ENCODE measurements at places on chromosomes 11 and 22.

GRCh38 chr22:45427114-45427513 lies 13.6 kb downstream of the RIBC2 start:
- DNase-seq = no peak

GRCh38 chr11:10492084-10492483 lies 37.0 kb downstream of the AMPD3 start:
- DNase-seq = no peak

DNA sequence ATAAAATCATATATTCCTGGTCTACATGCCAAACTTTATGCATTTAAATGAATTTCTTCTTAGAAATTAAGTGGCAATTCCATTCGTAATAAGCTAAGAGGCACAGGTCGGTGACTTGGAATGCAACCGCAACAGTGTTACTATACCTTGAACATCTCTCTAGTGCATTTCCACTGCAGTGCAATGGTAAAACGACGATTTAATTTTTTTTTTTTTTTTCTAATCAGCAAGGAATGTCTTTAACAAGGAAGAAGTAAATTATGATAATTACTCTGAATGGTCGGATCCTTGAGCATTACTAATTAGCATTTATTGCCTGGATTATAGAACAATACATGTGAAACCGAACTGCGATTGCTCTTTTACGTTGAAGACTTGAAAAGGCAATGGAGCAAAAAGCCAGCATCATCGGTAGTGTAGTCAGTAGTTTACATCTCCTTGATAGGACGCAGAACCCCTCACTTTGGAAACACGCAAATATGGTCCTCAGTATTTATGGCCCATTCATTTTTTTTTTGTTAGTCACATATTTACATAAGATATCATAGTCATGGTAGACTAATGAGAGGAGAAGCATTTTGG lies 20.2 kb downstream of the BLID start:
- no peak for DNase-seq

DNA sequence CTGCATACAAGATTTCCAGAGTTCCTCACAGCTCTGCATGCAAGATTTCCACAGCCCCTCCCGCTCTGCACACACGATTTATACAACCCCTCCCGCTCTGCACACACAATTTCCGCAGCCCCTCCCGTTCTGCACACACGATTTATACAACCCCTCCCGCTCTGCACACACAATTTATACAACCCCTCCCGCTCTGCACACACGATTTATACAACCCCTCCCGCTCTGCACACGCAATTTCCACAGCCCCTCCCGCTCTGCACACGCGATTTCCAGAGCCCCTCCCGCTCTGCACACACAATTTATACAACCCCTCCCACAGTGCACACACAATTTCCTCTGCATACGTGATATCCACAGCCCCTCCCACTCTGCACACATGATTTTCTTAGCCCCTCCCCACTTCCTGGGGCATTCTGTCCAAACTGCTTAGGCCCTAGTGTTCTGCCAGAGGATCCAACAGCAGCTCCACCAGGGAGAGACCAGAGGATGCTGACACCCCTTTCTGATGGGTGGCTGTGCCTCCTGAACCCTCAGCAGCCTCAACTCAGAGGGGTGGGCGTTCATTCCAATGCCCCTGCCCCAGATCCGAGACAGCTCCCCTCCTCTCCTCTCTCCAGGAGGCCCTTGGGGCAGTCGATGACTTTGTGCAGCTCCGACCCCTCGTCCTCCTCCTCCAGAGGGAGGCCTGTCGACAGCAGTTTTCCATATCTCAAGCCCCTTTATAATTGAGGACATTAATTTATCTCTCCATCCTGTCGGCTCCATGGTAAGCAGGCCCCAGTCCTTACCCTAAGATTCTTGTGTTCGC lies 671.7 kb downstream of the BRD1 start:
- no peak for DNase-seq

DNA sequence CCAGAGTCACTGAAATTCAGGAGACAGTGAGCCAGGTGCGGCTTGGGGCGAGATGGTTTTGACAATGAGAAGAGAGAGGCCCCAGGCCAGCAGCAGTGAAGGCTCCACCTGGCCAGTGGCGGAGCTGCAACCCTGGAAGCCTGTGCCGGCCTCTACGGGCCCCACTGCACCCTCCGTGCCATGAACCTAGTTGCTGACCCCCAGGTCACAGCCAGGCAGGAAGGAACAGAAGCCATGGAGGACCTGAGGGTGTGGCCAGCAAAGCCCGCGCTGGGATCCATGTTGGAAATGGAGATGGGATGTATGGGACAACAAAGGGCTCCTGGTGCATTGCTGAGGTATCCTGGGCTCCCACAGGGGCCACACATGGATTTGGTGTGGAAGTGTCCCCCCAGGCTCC lies 1528.5 kb downstream of the BRD1 start:
- no peak for DNase-seq

- DNase-seq = no peak
Observed at GRCh38 chr22:37337204-37337943, 55.1 kb downstream of the CYTH4 start.

DNA sequence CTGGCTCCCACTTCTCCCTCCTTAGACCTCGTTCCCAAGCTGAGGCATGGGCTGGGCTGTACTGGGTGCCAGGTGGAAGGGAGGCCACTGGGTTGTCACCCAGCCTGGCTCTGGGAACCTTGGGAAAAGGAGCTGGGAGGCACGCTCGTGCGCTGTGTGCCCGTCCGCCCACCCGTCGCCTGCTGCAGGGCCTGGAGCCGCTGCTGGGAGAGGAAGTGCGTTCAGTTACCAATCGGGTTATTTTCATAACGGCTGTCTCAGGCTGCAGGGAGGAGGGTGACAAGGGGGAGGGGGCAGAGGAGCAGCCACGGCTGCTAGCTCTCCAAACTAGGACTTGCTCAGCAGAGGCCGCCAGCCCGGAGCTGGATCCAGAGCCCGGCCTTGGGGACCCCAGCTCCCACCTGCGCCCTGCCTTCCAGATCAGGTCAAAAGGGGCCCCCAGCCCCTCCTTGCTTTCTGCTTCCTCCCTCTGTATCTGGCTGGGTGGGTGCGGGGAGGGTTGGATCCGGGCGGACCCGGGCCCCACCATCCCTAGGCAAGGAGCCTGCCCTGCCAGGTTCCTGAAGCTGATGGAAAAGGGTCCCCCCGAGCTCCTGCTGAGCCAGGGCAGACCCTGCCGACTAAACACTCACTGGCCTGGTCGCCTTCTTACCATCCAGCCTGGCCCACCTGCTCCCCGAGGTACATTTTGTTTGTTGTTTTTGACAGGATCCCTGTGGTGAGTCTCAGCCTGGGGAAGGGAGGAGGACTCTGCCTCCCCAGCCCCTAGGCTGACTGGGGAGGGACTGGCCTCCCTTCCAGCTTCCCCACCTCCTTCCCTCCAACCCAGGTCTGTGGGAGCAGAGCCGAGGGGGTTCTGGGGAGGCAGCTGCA lies 14.3 kb downstream of the DGKZ start:
- DNase-seq = peak; percentile 69

- DNase-seq = no peak
Observed at GRCh38 chr11:132035766-132036165, 665.4 kb downstream of the NTM start.

DNA sequence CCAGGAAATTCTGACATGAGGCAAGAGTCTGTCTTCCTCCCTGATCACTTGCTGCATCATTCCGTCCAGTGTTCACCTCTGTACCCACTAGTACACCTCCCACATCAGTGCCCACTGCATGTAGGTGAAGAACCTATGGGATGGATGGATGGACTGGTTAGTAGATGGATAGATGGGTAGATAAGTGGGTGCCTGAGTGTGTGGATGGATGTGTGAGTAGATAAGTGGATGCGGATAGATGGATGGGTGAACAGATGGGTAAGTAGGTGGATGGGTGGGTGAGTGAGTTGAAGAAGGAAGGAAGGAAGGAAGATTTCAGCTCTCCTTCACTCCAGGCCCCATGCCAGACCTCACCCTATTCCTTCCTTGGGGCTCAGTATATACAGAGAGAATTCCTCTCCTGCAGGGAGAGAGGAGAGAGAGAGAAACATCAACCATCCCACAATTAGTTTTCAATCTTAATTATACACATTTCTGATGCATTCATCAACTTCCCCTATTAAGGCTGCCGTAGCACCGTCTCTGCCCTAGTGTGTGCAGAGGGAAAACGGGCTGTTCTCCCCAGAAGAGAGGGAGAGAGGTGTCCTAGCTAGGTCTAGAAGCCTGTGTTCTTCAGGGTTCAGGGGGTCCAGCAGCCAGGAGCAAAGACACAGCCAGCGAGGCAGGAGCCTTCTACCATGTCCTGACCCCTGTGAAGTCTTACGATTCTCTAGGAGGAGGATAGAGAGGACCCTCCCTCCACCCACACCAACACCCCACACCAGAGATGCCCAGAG lies 125.3 kb downstream of the BUD13 start:
- no peak for DNase-seq

Data from stimulated activated CD4-positive, alpha-beta T cell treated with anti-CD3 and anti-CD28 coated beads, Interleukin-1b, Interleukin-23, amount 100 ng/mL, for 48 hours (primary cell).